ENCODE measurements at places on chromosomes 6 and 20.

DNA sequence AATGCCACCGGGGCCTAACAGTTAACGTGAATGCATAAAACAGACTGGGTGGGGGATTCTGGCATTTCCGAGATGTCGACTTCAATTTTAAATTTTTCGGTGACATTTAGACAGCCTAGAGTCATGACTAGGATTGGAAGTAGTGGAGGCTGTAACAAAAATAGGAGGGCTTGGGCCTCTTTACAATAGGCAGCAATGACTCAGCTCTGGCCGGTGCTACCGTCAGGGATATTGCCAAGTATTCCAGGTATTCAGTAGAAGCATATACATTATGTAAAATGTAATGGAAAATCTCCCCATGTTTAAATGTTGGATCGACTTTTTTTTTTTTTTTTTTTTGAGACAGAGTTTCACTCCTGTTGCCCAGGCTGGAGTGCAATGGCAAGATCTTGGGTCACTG is 136.2 kb upstream of the STMND1 start:
- DNase-seq = no peak

GRCh38 chr6:30895343-30895742 is 11.0 kb downstream of the DDR1 start:
- no peak for DNase-seq

DNA sequence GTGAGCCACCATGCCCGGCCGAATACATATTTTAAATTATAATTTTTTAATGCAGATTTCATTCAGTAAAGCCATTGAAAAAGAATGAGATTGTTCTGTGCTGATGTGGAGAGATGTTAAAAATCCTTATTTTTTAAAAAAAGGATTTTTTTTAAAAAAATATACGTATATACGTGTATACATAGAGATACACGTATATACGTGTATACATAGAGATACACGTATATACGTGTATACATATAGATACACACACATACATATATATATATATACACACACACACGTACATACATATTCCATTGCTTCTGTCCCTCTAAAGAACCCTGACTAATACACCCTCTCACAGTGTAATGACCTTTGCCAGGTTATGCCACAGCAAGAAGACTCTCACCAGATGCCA is 23.8 kb upstream of the TBC1D7 start:
- no peak for DNase-seq

GRCh38 chr6:113512576-113512975 is 344.6 kb upstream of the MARCKS start:
- no peak for DNase-seq

- DNase-seq = no peak
Measured at GRCh38 chr6:138196122-138196738, 22.1 kb downstream of the PBOV1 start.
